Natural killer cell (primary cell): ENCODE measurements at places on chromosomes 16 and 17. TPM values are rescaled to one million over a fixed set of nuclear protein-coding genes. Genes with fewer than 3 reads are reported as not detected.

Gene WFIKKN1
- total RNA-seq: 1.7 TPM

DNA sequence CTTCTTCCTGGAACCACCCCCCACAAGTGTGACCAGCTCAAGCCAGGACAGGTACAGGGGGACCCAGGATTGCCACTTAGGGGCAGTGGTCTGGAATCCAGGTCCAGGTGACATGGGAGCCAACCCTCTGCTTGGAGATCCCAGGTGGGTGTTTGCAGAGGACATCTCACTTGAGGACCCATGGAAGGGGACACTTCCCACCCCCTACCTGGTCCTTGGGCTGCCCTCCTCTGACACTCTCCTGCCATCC is 145.5 kb downstream of the SEC14L1 start:
- peaks cover 16% of the 10 kb centered on the region for H3K4me1 ChIP-seq
- no peak for DNase-seq
- H3K27ac ChIP-seq: no peak overlapping the region
- no peak overlapping the region for H3K4me3 ChIP-seq

Gene PTGES3L
- total RNA-seq: 0.53 TPM

DNA sequence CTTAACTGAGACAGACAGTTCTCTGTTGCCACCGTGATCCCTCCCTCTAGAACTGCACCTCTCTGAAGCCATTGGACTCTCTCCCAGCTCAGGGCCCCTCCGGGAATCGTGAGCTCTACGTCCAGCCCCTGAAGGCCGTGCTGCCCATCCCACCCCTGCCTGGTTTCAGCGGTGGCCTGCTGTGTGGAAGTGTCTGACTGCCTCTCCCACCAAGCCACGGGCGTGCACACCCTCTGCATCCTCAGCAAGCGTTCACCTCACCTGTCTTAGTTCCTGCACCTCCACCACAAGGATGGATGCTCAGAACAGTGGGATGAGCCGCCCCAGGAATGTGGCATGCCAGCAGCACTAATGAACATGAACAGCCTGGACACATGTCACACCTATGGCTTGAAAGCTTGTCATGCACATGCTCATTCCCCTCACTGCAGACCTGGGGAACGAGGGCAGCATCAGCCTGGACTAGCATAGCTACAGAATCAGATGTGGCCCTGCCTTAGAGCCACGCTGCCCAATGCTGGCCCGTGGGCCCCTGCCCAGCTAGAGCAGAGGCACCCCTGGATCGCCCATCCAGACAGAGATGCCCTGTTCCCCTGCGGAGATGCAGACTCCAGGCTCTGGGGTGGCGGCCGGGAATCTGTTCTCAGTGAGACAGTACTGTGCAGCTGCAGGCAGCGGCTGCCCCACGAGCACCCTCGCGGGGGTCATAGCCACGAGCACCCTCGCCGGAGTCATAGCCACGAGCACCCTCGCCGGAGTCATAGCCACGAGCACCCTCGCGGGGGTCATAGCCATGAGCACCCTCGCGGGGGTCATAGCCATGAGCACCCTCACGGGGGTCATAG is 73.7 kb upstream of the CHMP6 start:
- DNase-seq: no peak
- no peaks in the 10 kb centered on the region for H3K4me1 ChIP-seq
- H3K27ac ChIP-seq: no peak overlapping the region
- no peak overlapping the region for H3K4me3 ChIP-seq

- no peak overlapping the region for H3K27ac ChIP-seq
- no peaks in the 10 kb centered on the region for H3K4me1 ChIP-seq
- H3K36me3 ChIP-seq: no peaks in the 10 kb centered on the region
- no peak for DNase-seq
- H3K4me3 ChIP-seq: no peak overlapping the region
- H3K27me3 ChIP-seq: no peaks in the 10 kb centered on the region
These were observed 179.7 kb downstream of the RAB11FIP4 start for GRCh38 chr17:31570951-31571892.

DNA sequence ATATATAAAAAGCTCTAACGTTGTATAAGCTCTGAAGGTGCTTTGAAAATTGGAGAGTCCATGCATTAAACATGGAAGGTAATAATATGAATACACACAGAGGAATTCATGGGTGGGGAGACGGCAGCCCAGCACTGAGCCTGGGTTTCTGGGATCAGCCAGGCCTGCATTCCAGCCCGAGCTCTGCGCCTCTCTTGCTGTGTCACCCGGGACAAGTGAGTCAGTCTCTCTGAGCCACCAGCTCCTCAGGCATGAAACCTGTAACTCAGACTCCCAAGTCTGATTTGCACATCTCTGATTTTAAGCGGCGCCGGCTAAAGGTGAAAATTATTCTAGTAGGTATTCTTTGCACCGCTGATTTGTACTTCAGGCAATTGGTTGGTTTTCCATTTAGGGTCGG is 238.8 kb downstream of the MRTFB start:
- H3K27me3 ChIP-seq: peaks cover 3% of the 10 kb centered on the region
- no peak overlapping the region for H3K4me3 ChIP-seq
- no peak for DNase-seq
- peaks cover 10% of the 10 kb centered on the region for H3K4me1 ChIP-seq
- no peaks in the 10 kb centered on the region for H3K36me3 ChIP-seq
